ENCODE measurements at places on chromosomes 7 and 10.

- DNase-seq: no peak
Observed at GRCh38 chr7:144020340-144020739, 20.2 kb downstream of the OR6B1 start.

DNA sequence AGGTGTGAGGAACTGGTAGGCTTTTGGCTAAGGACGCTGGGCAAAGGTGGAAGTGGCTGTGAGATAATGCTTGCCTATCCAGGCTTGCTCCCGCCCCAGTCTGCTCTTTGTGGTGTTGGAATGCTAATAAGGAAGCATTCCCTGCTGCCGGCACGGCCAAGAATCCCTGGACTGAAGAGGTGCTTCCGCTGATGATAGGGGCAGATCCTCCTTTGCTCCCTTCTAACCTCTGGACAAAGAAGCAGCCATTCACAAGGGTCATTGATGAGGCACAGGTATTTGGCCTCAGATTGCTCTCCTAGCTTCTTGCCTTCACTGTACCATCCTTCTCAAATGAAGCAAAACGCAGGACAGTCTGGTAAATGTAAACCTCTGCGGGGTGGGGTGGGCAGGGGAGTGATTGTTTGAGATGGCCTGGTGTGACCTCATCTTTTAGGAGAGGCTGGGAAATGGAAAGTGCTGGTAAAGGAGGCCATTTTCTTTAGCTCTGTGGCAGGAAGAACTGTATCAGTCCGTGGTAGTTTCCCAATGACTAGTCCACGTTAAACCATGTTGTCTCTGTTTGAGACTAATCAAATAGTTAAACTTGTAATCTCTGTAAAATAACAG lies 1.7 kb downstream of the PGAM1 start:
- no peak for DNase-seq

DNA sequence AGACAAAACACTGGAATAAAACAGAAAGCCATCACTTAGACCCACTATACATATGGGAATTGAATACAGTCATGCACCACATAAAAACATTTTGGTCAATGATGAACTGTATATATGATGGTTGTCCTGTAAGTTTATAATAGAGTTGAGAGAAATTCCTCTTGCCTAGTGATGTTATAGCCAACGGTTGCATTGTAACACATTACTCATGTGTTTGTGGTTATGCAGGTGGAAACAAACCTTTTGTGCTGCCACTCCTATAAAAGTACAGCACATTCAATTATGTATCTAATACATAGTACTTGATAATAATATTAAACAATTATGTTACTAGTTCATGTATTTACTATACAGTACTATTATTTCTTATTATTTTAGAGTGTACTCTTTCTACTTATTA lies 381.2 kb upstream of the MBL2 start:
- DNase-seq: no peak

GRCh38 chr7:35839860-35840854 lies 39.3 kb downstream of the SEPTIN7 start:
- DNase-seq: no peak

DNA sequence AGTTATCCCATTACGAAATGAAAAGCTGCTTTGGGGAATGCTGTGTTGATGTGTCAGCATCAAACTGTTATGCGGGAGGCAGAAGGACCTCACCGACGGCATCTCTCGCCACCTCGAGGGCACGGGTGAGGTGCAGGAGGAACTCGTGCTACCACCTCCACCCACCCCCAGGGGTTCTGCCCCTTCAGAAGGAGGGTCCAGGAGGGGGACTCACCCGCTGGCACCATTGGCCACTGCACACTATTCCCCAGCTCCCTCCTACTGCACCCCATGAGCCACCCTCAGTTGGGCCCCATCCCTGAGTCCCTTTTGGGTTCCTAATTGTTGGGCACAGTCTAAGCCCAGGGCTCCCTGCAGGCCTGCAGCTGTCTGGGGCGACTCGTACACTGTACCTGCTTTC lies 236.6 kb downstream of the PTPRN2 start:
- DNase-seq: no peak

GRCh38 chr10:34732926-34733325 lies 82.2 kb downstream of the PARD3 start:
- no peak for DNase-seq

- DNase-seq: no peak
Observed at GRCh38 chr10:19970717-19971116, 154.5 kb downstream of the PLXDC2 start.

DNA sequence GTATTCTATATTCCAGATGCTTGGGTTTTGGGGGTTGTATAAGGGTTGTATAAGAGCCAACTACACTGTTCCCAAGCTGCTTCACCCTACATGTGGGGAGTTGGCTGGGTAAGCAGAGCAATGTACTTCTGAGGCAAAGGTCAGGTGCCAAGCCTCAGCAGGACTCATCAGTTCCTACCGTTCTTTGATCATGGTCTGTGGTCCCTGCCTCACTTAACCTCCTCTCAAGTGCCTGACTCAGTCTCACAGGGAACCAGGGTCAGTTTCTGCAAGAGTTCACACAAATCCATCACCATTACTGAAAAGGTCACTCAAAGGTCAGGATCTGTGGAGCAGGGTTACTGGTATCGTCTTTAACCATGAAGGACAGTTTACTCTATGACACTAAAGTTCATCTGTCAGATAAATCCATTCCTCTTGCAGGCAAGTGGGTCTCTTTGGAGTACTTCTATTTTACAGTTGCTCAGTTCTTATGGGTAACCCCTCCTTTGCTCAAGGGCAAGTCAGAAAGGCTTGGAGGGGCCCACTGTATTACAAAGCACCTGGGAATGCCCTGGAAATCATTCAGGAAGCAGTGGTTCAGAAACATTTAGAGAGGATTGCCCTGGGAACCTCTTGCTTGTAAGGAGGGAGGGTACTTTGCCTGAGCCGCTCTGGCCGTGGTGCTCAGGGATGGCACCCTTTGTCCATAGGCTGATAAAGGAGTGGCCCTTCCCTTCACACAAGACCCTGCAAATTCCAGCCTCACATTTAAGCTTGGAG lies 184.3 kb upstream of the CDCA7L start:
- no peak for DNase-seq

DNA sequence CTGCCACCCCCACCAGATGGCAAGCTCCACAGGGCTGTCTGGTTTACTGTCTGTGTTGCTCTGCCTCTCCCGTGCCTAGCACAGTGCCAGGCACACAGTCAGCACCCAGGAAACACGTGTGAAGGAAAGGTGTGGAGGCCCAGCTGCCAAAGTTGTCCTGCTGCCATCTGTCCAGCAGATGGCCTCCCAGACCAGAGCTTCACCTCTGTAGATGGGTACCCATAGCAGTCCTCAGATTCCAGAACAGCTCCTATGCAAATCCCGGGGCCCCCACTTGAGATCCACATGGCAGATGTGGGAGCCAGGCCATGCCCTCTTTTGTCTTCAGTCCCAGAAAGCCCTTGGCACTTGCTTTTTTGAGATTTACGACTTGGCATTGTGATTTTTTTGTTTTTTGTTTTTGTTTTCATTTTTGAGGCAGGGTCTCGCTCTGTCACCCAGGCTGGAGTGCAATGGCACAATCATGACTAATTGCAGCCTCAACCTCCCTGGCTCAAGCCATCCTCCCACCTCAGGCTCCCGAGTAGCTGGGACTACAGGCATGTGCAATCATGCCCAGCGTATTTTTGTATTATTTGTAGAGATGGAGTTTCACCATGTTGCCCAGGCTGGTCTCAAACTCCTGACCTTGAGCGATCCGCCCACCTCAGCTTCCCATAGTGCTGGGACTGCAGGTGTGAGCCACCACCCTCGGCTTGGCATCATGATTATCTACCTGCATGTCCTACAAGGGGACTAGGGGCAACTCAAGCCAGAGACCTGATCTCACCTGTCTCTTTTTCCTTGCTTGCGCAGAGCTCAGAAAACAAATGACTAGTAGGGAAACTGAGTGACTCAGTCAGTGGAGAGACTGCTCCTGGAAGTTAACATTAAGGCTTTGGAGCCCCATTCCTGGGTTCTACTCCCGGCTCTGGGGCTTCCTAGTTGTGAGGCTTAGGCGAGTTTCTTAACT lies 16.9 kb upstream of the PALD1 start:
- DNase-seq: peak; percentile 6

GRCh38 chr7:12570534-12571461 lies at the start of gene SCIN:
Gene SCIN (plus strand): TSS chr7:12570720. CDS start chr7:12570787, 67 bp downstream.
- peak; percentile 25 for DNase-seq

GRCh38 chr10:93267521-93267920 lies 193.8 kb downstream of the CYP26A1 start:
- DNase-seq: no peak

DNA sequence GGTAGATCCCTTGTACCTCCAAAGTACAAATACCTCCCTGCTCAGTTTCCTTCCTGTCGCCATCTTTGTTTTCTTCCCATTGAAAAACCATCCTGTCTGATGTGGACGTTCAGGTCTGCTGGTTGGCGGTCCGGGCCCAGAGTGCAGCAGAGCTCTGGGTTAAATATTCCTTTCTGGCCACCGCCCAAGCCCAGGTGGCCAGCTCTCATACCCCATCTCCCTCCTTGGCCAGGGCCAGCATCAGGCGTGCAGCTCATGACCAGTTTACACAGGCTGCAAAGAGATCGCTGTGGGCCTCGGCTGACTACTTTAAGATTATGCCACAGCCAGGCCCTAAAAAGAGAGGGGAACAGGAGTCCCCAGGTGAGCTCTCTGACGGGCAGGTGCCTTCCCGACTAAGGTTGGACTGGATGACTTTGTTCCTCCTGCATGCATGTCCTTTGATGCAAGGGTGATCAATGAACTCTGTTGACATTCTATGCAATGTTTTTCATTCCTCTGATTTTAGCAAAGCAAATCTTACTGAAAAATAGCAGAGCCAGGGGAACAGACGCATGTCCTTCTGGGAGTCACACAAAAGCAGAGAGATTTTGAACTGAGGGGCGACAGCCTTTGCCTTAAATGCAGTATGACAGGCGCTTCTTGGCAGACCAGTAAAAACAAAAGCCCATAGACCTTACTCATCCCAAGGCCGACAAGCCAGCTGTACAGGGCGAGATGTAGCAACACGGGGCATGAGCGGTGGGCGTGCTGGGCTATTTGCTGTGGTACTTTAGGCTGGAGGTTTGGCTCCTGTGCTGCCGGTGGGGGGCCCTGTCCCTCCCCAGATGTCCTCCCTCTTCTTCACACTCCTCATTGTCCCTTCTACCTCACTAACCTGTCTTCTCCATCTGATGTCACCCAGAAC lies 33.3 kb upstream of the SH2B2 start:
- no peak for DNase-seq

- DNase-seq: no peak
Observed at GRCh38 chr10:17394854-17395253, 59.5 kb downstream of the ST8SIA6 start.

DNA sequence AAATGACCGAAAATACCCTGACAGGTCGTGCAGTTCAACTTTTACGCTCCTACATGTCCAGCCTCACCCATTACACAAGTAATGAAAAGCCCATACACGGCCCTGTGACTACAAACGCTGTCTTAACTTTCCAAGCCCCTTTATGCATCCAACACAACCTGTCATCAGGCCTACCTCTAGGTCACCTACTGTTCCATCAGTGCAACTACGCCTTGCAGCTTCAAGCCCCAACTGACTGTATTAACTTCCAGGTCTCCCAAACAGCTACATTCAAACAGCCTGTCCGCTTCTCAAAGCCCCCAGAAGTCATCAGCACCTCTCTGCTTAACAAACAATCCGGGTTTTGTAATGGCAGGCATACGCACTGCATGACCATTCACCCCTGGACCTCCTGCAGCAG lies 19.2 kb downstream of the ZNF107 start:
- DNase-seq: no peak

- DNase-seq: no peak
Observed at GRCh38 chr7:30862995-30863705, 48.5 kb upstream of the AQP1 start.

- DNase-seq: no peak
Observed at GRCh38 chr10:103504181-103504783, 10.8 kb downstream of the NEURL1 start.

- no peak for DNase-seq
Observed at GRCh38 chr7:135770139-135770710, 21.6 kb upstream of the FAM180A start.

GRCh38 chr7:119900996-119901672 lies 371.8 kb upstream of the KCND2 start:
- DNase-seq: no peak

GRCh38 chr7:129225931-129226572 lies 1.2 kb downstream of the AHCYL2 start:
- DNase-seq: no peak

- DNase-seq: peak; percentile 79
Observed at GRCh38 chr10:61662794-61663259, at the start of gene CABCOCO1. Gene CABCOCO1 (plus strand): TSS chr10:61662929. CDS start chr10:61662973, 44 bp downstream.

- DNase-seq: no peak
Observed at GRCh38 chr10:16742165-16742960, 74.9 kb downstream of the RSU1 start.

DNA sequence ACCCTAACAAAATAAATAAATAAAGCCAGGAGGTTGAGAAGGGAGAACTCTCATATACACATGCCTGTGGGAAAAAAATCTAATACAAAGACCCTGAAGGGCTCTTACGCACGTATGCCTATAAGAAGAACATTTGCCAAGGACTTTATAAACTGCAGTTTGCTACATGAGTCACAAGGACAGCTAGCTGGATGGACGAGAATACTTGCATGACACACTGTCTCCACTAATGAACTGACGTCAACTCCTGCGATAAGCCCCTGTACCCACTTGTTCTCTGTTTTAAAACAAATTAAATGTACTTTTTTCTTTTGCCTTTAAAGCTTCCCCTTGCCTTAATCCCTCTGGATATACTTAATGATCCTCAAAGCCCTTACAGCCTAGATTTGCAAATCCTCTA lies 374.6 kb upstream of the GHITM start:
- no peak for DNase-seq

GRCh38 chr7:148142660-148143248 lies 447.8 kb upstream of the C7orf33 start:
- DNase-seq: peak; percentile 2

DNA sequence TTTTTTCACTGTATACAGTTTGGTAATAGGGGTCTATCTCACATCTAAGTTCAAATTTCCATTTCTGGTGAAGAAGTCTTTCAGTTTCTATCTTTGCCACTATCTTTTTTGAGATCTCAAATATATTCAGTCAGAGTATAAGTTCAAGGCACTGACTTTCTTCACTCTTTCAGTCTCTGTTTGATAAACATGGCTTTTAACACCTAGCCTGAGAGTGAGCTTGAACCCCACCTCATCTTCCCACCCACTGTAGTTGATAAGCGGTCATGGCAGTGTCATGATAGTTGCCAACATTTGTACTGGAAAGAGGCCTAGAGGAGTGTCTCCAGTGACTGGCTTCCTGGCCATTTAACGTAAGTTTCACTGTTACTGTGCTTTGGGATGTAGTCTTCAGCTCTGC lies 41.2 kb upstream of the AGR3 start:
- no peak for DNase-seq

DNA sequence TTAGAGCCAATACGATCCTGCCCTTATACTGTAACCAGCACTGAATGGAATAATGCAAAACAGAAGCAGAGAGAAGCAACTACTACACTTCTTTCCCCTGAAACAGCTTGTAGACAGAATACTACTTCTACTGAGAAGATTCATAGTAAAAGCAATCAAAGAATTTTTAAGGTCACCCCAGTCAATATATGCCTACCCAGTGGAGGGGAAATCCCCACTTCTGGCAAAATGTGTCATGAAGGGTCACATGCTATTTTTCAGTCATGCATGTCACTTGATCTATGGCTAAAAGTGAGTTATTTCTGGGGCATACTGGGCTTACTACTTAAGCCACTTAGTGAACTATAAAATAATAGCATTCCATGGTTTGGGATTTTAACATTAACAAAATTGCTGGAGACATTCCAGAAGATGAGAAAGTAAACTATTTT lies 25.6 kb downstream of the IRF5 start:
- no peak for DNase-seq

Data from substantia nigra (tissue), 51 donors.